ENCODE measurements at places on chromosomes 1 and 21. TPM values are rescaled to one million over a fixed set of nuclear protein-coding genes. Genes with fewer than 3 reads are reported as not detected.

Gene SPRR2E
- total RNA-seq, result not detected

Gene S100A12
- 19.5 TPM for total RNA-seq

Gene FNDC5
- total RNA-seq, result 2.5 TPM

GRCh38 chr1:21782349-21782867 is 541 bp downstream of the USP48 start:
- H3K4me1 ChIP-seq, result peaks cover 4% of the 10 kb centered on the region
- peak overlapping the region; percentile 96 for H3K4me3 ChIP-seq
- no peak for DNase-seq

DNA sequence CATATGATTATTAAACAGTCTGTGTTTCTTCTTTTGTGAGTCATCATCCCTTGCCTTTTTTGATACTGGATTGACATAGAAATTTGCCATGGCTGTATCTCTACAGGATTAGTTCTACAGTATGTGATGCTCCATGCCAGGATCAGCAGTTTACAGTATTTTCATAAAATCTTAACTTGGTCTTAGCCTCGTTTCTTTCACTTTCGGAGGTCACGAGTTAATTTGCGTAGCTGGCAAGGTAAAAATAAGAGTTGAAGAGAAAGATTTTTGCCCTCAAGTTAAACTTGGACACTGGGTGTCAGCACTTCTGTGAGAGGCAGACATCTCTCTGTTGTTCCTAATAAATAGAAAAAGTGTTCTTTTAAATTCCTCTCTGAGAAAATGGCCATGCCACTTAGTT is 79.1 kb downstream of the CACNA1E start:
- DNase-seq, result no peak
- H3K36me3 ChIP-seq, result no peaks in the 10 kb centered on the region
- H3K4me3 ChIP-seq, result no peak overlapping the region
- H3K27ac ChIP-seq, result no peak overlapping the region
- H3K27me3 ChIP-seq, result no peaks in the 10 kb centered on the region

- peaks cover 12% of the 10 kb centered on the region for H3K4me1 ChIP-seq
- H3K27ac ChIP-seq, result peak overlapping the region; percentile 29
- DNase-seq, result no peak
- no peaks in the 10 kb centered on the region for H3K27me3 ChIP-seq
These were observed 34.7 kb upstream of the TMEM125 start for GRCh38 chr1:43235040-43235439.

- no peaks in the 10 kb centered on the region for H3K4me1 ChIP-seq
- DNase-seq, result no peak
- no peaks in the 10 kb centered on the region for H3K27me3 ChIP-seq
These were observed 61.9 kb downstream of the TBX15 start for GRCh38 chr1:118926261-118926660.

- no peaks in the 10 kb centered on the region for H3K27me3 ChIP-seq
- H3K4me3 ChIP-seq, result no peak overlapping the region
- H3K27ac ChIP-seq, result no peak overlapping the region
- no peaks in the 10 kb centered on the region for H3K36me3 ChIP-seq
- peaks cover 14% of the 10 kb centered on the region for H3K4me1 ChIP-seq
These were observed 221.8 kb downstream of the TTLL7 start for GRCh38 chr1:83776913-83777757.

Gene WDR3
- total RNA-seq, result 24.5 TPM

- no peak overlapping the region for H3K4me3 ChIP-seq
- no peak overlapping the region for H3K27ac ChIP-seq
- no peak for DNase-seq
These were observed 102.6 kb downstream of the ADSS2 start for GRCh38 chr1:244349103-244349531.

DNA sequence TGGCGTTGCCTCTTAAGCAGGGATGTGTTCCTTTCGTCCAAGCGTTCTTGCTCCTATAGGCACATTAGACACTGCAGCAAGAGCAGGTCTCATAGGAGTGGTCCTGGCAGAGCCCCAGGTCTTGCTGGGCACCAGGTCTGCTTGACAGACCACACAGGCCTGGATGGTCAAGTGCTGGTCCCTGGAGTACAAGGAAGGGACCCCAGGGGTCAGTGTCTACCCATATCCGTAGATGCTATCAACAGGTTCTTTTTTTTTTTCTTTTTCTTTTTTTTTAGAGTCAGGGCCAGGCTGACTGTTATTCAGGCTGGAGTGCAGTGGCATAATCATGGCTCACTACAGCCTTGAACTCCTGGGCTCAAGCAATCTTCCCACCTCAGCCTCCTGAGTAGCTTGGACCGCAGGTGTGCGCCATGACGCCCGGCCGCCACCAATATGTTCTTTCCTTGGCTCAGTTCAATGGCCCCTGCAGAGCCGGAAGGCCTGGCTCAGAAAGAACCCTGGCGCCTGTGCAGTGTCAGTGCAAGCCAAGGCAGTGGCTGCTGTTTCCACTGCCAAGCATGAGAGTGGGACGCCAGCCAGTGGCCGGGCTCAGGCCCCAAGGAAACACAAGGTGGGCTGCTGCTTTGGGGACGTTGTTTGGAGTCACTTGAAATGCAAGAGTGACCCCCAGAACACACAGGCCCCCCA is 10.0 kb upstream of the TNFRSF8 start:
- H3K27ac ChIP-seq, result no peak overlapping the region
- no peak overlapping the region for H3K4me3 ChIP-seq
- no peaks in the 10 kb centered on the region for H3K4me1 ChIP-seq

Gene MYOG
- total RNA-seq, result not detected

Gene TMCO2
- total RNA-seq, result not detected

GRCh38 chr1:71269818-71270217 is 189.0 kb upstream of the ZRANB2 start:
- no peaks in the 10 kb centered on the region for H3K27me3 ChIP-seq
- no peaks in the 10 kb centered on the region for H3K4me1 ChIP-seq
- DNase-seq, result no peak
- H3K27ac ChIP-seq, result no peak overlapping the region

GRCh38 chr1:94379615-94380014 is 38.6 kb upstream of the ABCD3 start:
- H3K4me1 ChIP-seq, result peaks cover 34% of the 10 kb centered on the region
- H3K27me3 ChIP-seq, result no peaks in the 10 kb centered on the region
- H3K4me3 ChIP-seq, result no peak overlapping the region
- DNase-seq, result no peak

Gene SEC16B
- 56.8 TPM for total RNA-seq

DNA sequence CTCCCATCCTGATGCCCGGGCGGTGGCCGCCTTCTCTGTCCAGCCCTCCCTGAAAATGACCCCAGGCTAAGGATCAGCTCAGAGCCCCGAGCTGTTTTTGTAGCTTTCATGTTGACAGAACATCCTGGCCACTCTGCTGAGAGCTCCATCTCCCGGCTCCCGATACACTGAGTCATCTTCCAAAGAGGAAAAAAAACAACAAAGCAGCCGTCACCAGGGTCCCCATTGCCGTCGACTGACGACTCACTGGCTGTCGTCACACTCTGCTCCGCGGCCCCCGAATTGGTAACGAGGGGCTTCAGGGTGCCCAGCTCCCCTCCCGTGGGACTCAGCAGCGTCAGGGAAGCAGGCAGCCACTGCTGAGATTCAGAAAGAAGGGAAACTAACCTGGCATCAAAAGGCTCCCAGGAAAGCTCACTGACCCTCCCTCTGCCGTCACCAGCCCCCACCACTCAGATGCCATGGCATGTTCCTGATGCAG is 67.2 kb downstream of the CD46 start:
- no peak overlapping the region for H3K4me3 ChIP-seq
- peaks cover 56% of the 10 kb centered on the region for H3K36me3 ChIP-seq
- H3K4me1 ChIP-seq, result peaks cover 66% of the 10 kb centered on the region
- no peak for DNase-seq
- H3K27ac ChIP-seq, result peak overlapping the region; percentile 44
- H3K27me3 ChIP-seq, result no peaks in the 10 kb centered on the region

DNA sequence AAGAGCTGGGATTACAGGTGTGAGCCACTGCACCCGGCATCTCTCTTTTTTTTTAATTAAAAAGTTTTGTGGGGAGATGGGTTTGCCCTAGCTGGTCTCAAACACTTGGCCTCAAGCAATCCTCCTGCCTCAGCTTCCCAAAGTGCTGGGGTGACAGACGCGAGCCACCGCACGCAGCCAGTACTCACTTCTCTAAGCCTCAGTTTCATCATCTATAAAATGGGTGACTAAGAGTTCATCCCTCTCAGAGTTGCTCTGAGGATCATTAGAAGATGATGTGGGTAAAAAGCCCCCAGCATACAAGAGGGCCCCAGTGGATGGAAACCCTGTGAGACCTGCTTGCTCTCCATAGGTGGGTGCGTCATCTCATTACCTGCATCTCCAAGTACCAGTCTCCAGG is 2.5 kb upstream of the CATSPER4 start:
- no peak for DNase-seq
- H3K27ac ChIP-seq, result no peak overlapping the region
- no peaks in the 10 kb centered on the region for H3K36me3 ChIP-seq
- H3K27me3 ChIP-seq, result no peaks in the 10 kb centered on the region
- H3K4me1 ChIP-seq, result no peaks in the 10 kb centered on the region

Gene ICOSLG
- 1.6 TPM for total RNA-seq

Gene SNX7
- 9.6 TPM for total RNA-seq

DNA sequence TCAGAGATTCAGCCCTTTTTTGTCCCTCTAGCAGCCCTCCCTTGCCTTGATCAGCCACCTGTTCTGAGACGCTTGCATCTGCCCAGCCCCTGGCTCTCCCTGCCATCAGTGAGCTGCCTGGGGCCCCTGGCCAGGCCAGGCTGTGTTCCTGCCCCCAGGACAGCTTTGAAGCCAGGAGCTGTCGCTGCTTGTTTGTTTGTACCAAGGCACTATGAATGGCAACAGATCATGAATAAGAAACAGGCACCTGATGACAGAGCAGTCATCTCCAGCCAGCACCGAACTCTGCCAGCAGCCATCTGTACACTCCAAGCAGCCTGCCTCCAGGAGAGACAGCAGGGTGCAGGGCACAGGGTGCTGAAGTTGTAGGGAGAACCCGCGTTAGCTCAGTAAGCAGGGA is 8.1 kb upstream of the VWA5B1 start:
- H3K4me3 ChIP-seq, result no peak overlapping the region
- no peaks in the 10 kb centered on the region for H3K36me3 ChIP-seq
- H3K27ac ChIP-seq, result no peak overlapping the region
- DNase-seq, result no peak

DNA sequence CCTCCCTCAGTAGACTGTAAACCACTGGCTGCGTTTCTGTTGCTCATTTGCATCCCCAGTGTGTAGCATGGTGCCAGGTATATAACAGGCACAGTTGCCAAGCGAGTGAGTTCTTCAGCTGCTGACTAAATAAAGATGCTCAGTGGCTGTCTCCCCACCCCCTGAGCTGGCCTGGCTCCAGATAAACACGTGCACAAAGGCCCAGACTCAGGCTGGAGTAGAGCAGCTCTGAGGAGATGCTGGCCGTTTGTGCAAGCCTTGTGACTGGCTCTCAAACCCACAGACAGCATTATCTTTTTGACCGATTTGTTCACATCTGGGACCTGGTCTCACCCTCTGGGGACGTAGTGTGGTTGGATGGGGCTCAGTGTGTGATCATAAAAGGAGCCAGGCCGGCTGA is 7.1 kb downstream of the CHRNB2 start:
- H3K27me3 ChIP-seq, result no peaks in the 10 kb centered on the region
- H3K36me3 ChIP-seq, result peaks cover 10% of the 10 kb centered on the region
- DNase-seq, result no peak
- no peaks in the 10 kb centered on the region for H3K4me1 ChIP-seq
- no peak overlapping the region for H3K4me3 ChIP-seq
- no peak overlapping the region for H3K27ac ChIP-seq

Gene CD53
- 30.4 TPM for total RNA-seq

DNA sequence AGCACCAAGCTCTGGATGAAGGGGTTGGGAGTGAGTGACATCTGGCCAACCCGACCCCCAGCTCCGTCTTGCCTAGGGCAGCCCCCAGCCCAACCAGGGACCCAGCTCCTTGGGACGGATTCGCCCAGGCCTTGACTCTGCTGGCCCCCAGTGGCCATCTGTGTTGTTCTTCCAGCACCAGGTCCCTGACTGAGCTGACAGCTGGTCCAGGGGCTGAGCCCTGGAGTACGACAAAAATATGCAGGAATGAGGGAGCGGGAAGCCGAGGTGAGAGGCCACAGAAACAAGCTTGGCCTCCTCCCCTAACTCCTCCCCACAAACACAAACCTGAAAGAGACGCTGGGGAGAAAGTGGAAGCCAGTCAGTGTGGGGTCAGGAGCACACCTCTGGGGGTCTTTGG is 55.0 kb upstream of the PAX7 start:
- DNase-seq, result no peak
- H3K36me3 ChIP-seq, result no peaks in the 10 kb centered on the region
- H3K27ac ChIP-seq, result no peak overlapping the region

DNA sequence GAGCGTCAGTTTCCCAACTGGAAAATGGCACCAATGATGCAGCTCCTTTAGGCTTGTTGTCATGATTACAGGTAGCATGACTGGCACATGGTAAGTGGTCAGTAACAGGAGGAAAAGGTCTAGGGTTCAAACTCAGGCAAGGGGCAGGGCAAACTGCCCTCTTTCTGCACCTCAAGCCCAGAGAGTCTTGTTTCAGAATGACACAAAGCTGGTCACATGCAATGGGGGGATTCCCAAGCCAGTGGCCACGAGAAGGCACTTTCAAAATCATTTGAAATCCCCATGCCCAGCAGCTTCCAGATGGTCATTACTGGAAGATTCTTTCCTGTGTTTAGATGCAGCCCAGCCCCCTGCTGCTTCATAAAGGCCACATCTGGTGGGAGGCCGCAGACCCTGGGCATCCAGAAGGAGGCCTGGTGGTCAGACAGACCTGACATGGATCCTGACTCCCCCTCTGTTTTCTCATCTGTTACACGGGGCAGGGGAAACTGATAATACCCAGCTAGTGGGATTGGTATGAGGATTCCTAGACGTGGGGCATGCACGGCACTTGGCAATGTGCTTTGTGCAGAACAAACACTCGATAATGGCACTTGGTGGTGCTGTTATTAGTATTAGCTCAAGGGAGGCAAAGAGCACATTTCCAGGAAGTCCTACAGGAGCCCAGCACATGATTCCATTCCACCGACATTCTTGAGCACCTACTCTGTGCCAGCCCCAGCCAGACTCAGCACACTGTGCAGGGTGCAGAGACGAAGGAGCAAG is 6.9 kb upstream of the PLA2G2D start:
- H3K27ac ChIP-seq, result no peak overlapping the region
- no peaks in the 10 kb centered on the region for H3K4me1 ChIP-seq
- H3K36me3 ChIP-seq, result no peaks in the 10 kb centered on the region
- H3K4me3 ChIP-seq, result no peak overlapping the region
- H3K27me3 ChIP-seq, result no peaks in the 10 kb centered on the region

GRCh38 chr1:77504986-77505385 is 177.5 kb downstream of the ZZZ3 start:
- no peaks in the 10 kb centered on the region for H3K4me1 ChIP-seq
- DNase-seq, result no peak
- no peak overlapping the region for H3K27ac ChIP-seq
- H3K27me3 ChIP-seq, result no peaks in the 10 kb centered on the region
- no peaks in the 10 kb centered on the region for H3K36me3 ChIP-seq
- H3K4me3 ChIP-seq, result no peak overlapping the region

Gene SPAG17
- 0.75 TPM for total RNA-seq
